A549 (cell line): ENCODE measurements at places on chromosomes 5 and 9.

DNA sequence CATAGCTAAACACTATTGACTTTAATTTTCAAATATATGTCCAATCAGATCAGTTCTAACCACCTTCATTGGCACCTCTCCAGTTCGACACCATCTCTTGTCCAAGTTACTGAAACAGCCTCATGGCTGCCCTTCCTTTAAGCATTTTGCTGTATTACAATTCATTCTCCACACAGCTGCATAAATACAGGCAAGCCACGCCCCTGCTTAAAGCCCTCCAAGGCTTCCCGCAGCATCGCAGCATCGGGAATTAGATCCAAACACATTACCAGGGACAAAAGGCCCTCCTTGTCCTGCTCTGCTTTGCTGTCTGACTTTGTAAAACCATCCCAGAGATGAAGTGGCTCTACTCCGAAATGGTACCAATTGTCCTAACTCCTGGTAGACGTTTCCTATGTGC lies 75.1 kb upstream of the RAI14 start:
- no peak for DNase-seq

GRCh38 chr5:14880688-14881087 lies 9.1 kb upstream of the ANKH start:
- DNase-seq: no peak

- peak; percentile 71 for DNase-seq
Observed at GRCh38 chr9:126704892-126705766, 91.4 kb downstream of the LMX1B start.

DNA sequence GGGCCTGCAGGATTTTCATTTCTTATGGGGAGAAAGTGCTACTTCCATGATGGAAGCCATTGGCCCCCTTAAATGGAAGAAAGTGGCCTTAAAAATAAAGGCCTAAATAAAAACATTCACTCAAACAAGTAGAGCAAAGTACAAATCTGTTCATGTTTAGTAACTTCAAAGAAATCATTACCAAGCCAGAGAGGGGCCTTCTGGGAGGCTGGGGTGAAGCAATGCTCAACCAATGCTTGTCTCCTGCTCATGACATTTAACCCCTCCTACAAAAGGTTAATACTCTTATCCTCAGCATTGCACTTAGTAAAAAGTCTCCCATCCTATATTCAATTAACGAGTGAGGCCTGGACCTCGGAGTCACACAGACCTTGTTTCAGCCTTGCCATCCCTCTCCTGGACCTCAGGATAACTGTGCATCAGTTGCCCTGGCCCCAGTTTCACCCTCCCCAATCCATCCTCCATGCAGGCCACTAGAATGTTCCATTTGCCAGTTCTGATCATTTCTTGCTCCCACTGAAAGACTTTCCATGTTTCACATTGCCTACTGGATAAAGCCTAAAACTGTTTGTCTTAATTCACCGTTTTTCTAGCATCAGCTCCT lies 36.9 kb upstream of the ALDH1B1 start:
- DNase-seq: no peak

- no peak for DNase-seq
Observed at GRCh38 chr9:81594415-81594814, 94.9 kb downstream of the TLE1 start.

DNA sequence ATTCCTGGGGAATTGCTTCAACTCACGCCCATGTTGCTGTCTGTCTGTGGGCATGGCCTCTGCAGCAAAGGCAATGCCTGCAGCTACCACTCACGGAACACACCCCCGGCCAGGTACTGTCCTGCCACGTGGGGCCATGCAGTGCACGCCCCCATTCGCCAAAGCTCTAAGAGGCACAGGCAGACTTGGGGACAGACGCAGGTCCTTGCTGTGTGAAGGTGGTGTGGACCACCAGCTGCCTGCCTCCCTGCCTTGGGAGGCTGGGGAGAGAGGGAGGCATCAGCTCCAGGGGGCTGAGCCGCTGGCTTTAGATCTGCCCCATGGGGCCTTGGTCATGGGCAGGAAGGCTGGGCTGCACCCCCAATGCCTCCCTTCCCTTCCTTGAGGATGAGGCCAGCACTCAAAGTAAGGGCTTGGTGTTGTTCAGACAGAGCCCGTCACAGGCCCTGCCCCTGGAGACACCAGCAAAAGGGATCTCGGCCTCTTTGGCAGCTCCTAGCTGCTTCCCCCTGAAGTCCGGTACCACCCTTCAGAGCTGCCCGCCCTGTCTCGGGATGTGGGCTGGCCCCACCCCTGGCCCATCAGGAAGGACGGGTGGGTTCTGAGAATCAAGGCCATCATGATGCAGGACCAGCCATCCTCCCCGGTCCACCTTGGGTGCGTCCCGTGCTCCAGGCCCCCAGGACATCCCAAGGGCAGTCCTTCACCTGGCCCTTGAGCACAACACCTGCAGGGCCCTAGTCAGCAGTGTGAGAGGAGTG lies 2.3 kb downstream of the GRIN1 start:
- no peak for DNase-seq

DNA sequence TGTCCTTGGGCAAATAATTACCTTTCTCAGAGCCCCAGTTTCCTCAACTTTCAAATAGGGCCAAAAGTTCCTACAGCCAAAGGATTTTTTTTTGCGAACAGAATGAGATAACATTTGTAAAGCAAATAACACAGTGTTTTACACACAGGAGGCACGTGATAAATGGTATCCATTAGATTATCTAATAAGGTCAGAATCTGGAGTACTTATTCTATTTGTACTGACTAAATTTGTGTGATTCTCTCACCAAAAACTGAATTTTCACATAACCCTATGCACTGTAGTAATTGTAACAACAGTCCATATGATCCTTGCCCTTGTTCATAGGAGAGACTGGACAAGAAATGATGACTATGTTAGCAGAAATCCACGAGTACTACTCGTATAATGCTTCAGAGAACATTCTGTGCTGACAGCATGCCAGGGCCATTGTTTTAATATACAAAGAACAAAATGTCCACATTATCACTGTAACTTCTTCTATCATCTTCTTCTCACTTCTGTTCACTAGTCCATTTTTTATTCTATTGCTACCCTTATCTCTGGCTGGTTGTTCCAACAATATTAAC lies 13.9 kb upstream of the FEM1C start:
- DNase-seq: no peak

- no peak for DNase-seq
Observed at GRCh38 chr9:6549106-6549800, 96.3 kb downstream of the GLDC start.

GRCh38 chr5:34486160-34486848 lies 169.8 kb upstream of the RAI14 start:
- DNase-seq: peak; percentile 83

GRCh38 chr9:16039988-16040761 lies 487.3 kb downstream of the CCDC171 start:
- DNase-seq: no peak

DNA sequence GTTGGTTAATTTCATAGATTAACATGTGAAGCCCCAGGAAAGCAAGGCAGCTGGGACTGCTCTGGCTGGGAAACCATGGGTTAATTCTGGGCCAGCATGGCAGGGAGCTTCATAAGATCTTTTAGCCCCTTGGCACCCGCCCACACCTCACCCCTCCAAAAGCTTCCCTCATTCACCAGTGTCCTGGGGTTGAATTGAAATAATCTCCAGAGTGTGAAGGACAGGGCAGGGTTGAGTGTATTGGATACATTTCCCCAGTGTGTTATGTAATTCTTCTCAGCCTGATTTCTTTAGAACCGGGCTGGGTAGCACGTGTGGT lies 19.4 kb downstream of the WNT8A start:
- no peak for DNase-seq

- DNase-seq: no peak
Observed at GRCh38 chr9:18020121-18020745, 441.4 kb downstream of the SH3GL2 start.

GRCh38 chr9:132125944-132126679 lies 35.7 kb upstream of the NTNG2 start:
- no peak for DNase-seq

DNA sequence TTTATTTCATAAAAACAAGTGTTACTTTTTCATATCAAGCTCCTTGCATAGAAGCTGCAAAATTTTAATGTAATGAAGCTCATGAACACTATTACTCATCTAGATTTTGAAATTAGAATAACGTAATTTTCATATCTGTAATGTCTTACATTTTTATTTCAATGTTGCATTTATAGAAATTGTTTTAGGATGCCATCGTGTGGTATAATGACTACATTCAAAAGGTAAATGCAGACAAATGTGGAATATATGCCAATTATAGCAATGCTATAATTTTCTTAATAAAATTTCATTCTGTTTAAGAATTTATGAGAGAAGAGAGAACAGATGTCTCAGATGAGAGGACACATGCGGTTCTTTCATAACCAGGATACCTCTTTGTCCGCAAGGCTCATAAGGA lies 230.2 kb downstream of the TMEM232 start:
- DNase-seq: no peak

GRCh38 chr9:127950513-127951289 lies 13.0 kb upstream of the DPM2 start:
- DNase-seq: no peak

DNA sequence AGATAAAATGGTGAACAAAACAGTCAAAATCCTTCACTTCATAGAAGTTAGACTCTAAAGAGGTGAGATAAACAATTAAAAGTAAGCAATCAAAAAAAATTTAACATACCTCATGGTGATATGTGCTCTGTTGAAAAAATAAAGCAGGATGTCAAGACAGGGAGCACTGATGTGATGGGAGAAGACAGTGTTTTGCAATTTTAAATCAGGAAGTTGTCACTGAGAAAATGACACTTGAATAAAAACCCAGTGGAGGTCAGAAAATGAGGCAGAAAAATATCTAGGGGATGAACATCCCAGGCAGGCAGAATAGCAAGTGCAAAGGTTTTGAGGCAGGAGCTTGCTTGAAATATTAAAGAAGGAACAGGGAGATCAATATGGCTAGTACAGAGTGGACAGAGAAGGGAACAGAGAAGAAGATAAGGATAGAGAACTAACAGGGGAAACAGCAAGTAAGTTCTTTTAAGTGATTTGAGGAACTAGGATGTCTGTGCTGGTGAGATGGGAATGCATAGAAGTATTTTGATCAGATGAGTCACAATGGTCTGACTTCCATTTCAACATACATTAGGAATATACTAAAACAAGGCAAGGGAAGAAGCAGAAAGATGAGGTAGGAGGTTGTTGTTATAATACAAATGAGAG lies 130.4 kb downstream of the CHSY3 start:
- no peak for DNase-seq

DNA sequence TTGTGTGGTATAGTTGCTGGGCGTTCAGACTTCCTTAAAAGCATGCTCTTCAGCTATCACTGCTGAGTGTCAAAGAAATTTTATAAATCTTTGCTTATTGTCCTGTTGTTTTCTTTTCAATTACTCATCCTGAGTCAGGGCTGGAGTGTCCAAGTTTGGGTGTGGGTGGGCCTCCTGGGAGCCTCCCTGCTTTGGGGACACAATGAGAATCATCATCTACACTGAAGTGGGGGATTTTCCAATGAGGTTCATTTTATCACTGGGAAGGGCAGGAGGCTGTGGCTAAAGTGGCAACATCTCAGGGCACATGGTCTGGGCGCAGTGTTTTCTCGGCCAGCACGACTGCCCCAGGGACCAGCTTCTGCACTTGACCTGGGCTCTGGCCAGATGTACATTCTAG lies 19.5 kb downstream of the GFPT2 start:
- peak; percentile 85 for DNase-seq

DNA sequence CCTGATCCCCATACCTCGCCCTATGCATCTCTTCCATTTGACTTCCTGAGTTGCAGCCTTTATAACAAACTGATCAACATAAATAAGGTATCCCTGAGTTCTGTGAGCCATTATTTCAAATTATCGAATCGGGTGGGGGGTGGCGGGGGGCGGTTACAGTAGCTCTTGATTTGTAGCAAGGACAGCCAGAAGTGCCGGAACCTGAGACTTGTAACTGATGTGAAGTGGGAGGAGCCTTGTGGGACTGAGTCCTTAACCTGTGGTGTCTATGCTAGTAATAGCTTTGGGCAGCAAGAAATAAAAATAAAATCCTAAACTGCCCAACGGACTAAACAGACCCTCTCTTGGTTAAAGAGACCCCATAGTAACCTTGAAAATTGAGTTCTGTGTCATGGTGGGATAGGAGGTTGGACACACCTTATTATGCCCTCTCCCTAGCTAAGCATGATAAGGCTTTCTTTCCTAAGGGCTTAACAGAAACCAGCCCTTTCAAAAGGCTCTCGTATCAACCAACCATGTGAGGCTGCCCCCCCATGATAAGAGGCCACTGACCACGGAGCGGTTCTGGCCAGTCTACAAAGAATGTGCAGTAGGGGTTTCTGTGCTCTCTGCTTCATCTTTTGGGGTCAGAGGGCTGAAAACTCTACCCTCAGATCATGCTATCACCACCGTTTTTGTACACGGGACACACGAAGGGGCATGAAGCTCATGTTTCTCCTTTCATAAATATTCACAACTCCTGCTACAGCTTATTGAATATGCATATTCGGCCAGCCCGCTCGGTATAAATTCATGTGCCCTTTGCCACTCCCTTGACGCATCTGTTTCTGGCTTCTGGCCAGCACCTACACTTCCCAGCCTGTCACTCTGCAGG lies 39.5 kb upstream of the IQGAP2 start:
- no peak for DNase-seq

- no peak for DNase-seq
Observed at GRCh38 chr5:126437721-126438120, 14.5 kb downstream of the GRAMD2B start.

DNA sequence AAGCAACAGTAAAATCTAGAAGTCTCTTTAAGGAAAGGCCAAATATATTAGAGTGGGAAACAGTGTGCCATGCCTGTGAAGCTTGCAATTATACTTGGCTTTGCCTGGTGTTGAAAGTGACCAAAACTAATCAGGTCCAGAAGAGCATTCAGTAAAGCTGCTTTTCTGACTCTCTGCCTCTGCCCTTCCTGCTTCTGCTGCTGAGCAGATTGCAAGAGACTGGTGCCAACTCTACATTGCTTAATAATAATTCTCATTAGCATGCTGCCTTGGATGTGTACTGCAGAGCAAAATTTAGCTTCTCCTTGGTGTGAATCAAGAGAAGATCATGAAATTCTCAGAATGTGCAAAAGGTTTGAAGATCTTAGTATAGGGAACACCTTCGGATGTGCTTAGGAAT lies 120.4 kb upstream of the RFX3 start:
- no peak for DNase-seq

- DNase-seq: no peak
Observed at GRCh38 chr9:69993110-69993509, 50.5 kb upstream of the MAMDC2 start.

GRCh38 chr5:143349177-143349576 lies 54.3 kb downstream of the NR3C1 start:
- DNase-seq: no peak

DNA sequence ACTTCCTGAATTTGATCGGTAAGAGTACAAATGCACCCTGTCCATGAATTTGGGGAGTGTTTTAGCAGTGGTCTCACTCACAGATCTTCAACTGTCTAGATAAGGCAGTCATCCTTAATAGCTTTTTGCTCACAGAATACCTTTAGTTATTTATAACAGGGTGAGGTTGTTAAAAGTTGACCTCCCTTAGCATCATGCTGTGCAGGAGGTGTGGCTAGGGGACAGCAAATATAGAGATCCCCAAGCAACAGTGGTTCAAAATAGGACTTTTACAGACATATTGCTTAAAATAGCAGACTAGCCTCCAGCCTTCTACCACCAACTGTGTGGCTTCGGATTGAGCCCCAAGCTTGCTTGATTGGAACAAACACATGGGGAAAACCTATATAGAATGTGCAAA lies 724.4 kb downstream of the TLE1 start:
- no peak for DNase-seq
